ENCODE measurements at places on chromosomes 7 and 10.

DNA sequence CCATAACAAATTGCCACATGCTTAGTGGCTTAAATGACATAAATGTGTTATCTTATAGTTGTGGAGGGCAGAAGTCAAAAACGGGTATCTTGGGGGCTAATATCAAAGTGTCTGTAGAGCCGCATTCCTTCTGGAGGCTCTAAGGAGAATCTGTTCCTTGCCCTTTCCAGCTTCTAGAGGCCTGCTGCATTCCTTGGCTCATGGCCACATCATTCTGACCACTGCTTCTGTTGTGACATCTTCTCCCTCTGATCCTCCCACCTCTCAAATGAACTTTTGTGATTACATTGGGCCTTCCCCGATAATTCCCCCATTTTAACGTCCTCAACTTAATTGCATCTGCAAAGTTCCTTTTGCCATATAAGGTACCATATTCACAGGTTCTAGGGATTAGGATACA is 76.1 kb downstream of the CYP26A1 start:
- DNase-seq = no peak

DNA sequence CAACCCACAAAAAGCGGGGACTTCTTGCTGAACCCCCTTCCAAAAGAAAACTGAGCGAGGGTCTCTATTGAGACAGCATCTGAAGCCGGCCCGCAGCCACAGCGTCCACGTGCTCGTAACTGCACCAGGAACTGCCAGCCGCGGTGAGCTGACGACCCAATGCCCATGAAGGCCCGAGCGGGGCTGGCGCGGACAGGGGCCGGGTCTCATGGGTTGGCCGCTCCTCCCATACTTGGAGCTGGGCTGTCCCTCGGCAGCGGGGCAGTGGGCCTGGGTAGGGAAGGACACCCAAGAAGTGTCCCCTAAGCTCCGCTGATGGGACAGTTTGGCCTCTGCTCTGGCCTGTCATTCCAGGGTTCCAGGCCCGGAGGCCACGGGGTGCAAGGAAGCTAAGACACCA is 22.3 kb downstream of the CYP2W1 start:
- DNase-seq = no peak

DNA sequence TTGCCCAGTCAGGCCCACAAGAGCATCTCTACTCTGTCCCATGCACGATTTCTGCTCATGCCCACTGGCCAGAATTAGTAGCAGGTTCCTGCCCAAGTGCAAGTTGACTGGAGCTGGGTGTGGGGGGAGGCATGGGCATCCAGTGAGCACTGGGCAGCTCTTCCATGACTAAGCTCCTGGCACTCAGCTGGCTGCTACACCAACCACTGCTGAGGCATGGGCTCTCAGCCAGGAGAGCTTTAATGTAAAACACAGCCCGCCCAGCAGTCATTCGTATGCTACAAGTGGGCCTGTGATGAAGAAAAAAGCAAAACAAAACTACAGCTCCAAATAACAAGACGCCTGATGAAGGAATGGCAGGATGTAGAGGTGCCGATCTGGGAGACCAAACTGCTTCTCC is 335.4 kb upstream of the PFKP start:
- no peak for DNase-seq

DNA sequence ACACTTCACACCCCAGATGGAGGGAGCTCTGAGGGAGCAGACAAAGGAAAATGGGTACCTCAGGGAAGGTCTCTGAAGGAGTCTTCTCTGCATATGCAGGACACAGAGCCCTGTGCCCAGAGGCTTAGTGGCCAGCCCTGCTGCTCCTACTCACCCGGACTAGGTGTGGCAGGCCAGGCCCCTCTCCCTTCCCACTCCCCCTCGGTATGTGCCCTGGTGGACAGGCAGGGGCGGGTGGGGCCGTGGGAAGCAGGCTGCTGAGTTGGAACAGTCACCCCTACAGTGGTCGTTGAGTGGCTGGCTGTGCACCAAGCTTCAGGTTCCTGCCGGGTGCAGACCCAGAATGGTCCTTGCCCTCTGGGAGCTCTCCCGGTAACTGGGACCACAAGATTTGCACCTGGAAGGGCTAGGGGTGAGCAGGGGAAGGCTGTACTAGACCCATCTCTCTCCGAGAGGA is 68.6 kb downstream of the ZMIZ1 start:
- no peak for DNase-seq

DNA sequence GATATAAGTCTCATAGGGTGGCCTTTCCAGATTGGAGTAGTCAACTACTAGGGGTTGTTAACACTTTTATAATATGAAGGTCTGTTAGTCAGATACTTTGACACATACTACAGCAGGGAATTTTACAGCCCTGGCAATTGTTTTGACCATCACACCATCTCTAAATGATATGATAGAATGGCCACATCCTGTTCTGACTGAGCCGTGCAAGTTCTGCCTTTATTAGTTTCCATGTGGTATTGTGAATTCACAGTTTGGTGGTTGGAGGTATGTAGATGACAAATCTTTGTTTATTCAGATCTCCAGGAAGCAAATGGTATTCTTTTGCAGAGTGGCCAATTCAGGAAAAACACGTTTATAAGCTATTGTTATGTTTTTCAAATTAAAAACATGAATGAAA is 83.0 kb downstream of the NRG3 start:
- no peak for DNase-seq

DNA sequence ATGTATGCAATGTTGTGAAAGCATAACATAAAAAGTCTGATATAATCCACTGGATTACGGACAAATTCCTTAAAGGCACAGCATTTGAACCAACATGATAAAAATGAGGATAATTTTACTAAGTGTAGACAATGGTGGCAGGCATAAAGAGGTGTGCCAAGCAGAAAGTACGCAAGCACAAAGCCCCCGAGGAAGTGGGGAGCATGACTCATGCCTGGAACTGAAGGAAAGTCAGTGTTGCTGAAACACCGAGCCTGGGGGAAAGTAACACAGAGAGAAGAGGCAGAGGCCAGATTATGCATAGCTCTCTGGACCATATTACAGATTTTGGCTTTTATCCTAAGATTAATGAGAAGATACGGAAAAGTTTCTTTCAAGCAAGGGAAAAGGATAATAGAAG is 490.0 kb upstream of the PHF14 start:
- no peak for DNase-seq

- DNase-seq = no peak
Measured at GRCh38 chr7:63067897-63068585, 930.6 kb upstream of the ZNF722 start.

- DNase-seq = no peak
Measured at GRCh38 chr7:45001138-45001694, 1.2 kb downstream of the CCM2 start.

Measured in NCI-H1048 (cell line).